Astrocyte (in vitro differentiated cells and primary cell): ENCODE measurements at places on chromosomes 4 and X.

DNA sequence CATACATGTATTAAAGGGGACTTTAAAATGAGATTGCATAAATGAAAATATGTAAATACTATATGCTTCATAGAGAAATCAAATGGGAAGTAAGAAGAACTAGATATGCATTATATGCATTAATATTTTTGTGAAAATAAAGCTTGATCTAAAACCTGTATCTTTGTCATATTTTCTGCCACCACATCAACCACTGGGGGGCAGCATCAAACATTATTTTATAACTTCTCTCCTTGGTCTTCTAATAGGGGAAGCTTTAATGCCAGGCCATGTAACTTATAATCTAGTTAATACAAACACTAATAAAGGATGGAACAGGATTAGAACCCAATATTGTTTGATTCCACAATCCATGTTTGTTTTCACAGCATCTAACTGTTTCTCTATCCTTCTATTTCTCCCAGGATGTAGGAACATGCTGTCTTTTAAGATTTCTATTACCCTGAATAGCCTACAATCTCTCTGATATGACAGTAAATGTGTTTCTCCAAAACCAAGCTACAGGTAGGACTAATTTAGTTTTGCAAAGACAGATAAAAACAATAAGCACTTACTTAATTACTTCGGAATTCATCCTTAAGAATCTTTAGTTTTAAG is 10.0 kb downstream of the QRFPR start:
- DNase-seq: no peak

GRCh38 chrX:111100191-111100590 is 4.2 kb downstream of the PAK3 start:
- no peak for DNase-seq

- no peak for DNase-seq
Measured at GRCh38 chr4:126843492-126844067, 789.2 kb upstream of the INTU start.

DNA sequence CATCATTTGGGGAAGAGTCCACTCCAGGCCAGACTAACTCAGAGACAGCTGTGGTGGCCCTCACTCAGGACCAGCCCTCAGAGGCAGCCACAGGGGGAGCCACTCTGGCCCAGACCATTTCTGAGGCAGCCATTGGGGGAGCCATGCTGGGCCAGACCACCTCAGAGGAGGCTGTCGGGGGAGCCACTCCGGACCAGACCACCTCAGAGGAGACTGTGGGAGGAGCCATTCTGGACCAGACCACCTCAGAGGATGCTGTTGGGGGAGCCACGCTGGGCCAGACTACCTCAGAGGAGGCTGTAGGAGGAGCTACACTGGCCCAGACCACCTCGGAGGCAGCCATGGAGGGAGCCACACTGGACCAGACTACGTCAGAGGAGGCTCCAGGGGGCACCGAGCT is 3.3 kb upstream of the ERAS start:
- DNase-seq: no peak

DNA sequence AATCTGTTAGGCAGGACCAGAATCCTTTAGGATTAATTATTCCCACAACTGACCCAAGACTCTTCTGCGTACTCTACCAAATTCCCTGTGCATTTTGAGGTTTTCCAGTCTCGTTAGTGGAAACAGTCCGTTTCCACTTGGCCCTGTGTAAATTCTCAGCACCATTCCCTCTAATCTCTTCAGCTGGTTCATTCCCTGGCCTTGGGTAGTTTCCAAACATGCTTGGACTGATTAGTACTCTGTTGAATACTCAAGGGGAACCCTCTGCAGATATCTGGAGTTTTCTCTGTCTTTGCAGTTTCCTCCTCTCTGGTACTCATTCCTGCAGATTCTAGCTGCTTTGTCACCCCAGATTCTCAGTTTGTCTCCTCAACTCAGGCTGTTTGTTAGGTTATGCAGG is 80.4 kb downstream of the ZFX start:
- DNase-seq: peak; percentile 11

DNA sequence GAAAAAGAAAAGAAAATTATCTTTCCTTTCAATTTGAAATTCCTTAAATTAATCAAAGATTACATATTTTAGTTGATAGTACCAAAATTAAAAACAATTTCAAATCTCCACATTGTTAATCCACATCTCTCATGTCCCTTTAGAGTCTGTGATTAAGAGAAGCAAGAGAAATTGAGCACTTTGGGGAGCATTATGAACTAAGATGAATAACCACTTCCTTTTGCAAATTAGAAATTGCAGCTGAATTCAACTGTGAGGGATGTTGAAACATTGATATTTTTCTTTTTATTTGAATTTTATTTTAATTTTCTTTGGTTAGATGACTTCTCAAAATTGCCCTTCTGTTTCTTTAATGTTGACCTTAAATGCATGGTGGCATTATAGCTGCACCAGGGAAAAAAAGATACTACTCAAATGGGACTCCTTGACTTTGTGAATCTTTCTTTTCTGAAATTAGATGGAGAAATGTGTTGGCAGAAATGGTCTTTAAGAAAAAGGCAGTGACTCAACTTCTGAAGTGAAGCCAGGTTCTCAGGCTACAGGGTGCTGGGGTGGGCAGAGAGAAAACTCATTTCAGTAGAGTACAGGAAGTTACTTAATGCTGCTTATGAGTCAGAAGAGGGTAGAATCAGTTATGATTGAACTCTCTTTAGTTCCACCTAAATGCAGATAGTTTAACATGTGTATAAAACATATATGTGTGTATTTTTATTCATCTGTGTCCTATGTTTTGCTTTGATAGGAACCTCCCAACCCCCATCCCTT is 92.0 kb upstream of the TNIP3 start:
- DNase-seq: peak; percentile 94

DNA sequence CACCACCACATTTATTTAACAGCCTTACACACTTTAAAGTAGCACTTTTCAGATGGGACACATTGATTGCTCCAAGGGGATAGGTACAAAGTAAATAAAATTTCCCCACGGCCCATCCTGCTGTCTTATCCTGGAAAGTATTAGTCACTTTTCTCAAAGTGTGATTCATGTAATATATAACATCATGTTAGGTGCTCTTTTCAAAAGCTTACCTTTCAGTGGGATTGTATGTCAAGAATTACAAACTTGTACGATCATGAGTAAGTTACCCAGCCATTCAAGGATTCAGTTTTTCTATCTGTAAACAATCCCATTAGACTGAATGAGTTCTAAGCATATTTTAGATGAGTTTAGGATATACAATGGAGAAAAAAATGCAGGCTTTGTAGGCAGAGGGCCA is 876.6 kb upstream of the GRID2 start:
- DNase-seq: peak; percentile 3

DNA sequence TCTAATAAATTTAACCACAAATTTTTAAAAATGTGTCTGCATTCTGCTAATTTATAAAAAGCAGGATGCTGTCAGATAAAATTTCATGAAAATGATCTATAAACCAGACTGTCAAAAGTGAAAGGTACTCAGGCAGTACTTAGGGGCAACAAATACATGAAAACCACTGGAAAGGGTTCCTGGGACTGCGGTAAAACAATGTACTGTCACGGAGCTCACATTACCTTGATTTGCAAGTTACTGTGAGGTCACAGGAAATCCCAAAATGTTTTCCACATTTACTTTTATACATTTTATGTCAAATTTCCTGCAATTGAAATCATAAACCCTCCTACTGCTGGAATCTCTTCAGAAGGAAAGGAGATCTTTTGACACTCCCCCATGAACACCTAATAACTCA is 45.3 kb downstream of the SHISA3 start:
- no peak for DNase-seq

- no peak for DNase-seq
Measured at GRCh38 chr4:101008503-101008902, 338.8 kb downstream of the PPP3CA start.

DNA sequence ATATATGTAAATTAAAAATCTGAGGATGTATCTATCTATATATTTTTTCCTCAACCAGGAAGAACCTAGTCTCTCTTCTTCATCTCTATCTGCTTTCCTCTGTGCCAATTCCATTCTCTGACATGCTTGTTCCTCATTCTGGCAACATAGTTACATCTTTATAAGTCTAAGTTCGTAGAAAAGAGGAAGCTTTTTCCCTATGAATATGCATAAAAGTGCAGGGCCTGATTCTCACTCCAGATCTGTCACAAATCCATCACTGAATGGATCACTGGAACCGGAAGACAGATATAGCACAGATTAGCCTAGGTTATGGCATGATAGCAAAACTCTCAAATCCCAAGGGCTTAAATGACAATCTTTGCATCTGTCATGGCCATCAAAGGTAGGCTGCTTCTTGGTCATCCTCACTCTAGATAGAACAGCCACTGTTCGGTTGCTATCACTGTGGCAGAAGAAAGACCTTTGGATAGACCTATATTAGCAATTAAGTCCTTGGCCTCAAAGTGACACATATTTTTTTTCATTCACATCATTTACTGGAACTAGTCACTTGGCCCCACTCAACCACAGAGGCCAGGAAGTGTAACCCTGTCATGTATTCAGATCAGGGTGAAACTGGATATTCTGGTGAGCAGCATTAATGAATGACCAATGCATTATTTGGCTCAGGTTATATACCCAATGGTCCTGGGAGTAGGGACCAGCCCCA is 22.2 kb downstream of the DTHD1 start:
- no peak for DNase-seq

DNA sequence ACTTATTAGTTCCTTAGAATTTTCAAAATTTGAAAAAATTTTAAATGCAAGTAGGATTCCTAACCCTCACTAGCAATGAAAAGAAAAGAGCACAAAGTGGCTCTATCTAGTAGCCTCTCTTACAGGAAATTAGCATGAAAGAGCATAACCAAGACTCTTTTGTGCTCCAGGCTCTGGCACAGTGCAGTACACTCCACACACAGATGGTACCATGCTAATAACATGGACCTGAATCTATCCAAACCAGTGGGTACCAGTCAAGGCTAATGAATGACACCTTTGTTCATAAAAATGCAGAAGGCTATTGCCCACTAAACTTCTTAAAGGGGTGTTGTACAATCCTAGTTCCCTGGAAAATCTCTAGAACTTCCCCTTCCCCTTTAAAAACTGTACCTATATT is 119.0 kb downstream of the MANBA start:
- DNase-seq: no peak

DNA sequence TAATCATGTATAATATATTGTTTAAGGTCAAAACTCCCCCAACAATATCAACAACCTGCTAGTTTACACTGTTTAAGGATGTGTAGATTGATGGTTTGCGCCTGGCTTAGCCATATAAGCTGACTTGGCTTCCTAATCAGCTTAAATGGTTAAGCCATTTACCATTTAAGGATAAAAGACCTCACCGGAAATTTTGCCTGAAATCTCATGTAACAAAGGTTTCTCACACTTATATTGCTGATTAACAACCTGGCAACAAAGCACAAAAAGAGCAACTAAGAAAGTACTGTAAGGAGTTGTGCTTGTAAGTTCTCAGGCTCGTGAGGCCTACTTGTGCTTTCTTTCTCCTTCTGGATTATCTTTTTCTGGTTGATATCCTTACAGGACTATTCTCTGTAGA is 485.2 kb downstream of the GABRG1 start:
- DNase-seq: no peak

GRCh38 chr4:41160012-41160789 is 54.1 kb downstream of the APBB2 start:
- DNase-seq: peak; percentile 99

GRCh38 chr4:186472948-186473347 is 82.4 kb downstream of the MTNR1A start:
- peak; percentile 23 for DNase-seq

DNA sequence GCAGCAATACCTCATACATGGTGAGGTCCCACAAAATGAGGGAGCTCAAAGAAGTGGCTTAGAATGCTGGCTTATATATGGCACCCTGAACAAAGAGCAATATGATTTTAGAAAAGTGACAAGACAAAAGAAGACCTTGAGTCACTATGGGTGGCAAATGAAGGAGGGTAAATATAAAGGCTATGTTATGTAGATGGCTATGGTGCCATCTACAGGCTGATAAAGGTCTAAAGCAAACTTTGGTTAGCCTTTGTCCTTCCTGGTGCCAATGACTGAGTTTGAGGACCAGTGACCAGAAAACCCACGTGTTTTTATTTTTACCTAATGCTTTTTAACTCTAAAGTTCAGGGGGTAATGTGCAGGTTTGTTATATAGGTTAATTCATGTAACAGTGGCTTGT is 151.8 kb downstream of the CCNG2 start:
- DNase-seq: peak; percentile 3

DNA sequence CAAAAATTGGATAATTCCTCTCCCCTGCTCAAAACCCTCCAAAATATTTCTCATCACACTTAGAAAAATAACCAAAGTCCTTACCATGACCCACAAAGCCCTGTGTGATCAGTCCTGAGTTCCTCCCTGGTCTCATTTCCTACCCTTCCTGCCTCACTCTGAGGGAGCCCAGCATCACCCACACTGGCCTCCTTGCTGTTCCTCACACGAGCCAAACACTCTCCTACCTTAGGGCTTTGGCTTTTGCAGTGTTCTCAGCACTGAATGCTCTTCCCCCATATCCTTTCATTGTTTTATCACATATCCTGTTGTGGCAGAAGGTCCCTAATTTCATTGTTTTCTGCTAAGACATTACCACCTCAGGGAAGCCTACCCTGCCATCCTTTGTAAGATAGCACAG is 12.2 kb downstream of the MGAT4D start:
- no peak for DNase-seq

GRCh38 chr4:184329235-184329634 is 111.6 kb upstream of the ENPP6 start:
- no peak for DNase-seq

- DNase-seq: no peak
Measured at GRCh38 chr4:183610613-183611012, 48.4 kb downstream of the RWDD4 start.

GRCh38 chr4:57119054-57119651 is 9.0 kb upstream of the IGFBP7 start:
- DNase-seq: peak; percentile 97

- DNase-seq: no peak
Measured at GRCh38 chrX:18003876-18004275, 142.8 kb upstream of the RAI2 start.

GRCh38 chrX:134524181-134524580 is 64.2 kb downstream of the HPRT1 start:
- DNase-seq: no peak

GRCh38 chr4:164783976-164784375 is 30.0 kb downstream of the SMIM31 start:
- no peak for DNase-seq

DNA sequence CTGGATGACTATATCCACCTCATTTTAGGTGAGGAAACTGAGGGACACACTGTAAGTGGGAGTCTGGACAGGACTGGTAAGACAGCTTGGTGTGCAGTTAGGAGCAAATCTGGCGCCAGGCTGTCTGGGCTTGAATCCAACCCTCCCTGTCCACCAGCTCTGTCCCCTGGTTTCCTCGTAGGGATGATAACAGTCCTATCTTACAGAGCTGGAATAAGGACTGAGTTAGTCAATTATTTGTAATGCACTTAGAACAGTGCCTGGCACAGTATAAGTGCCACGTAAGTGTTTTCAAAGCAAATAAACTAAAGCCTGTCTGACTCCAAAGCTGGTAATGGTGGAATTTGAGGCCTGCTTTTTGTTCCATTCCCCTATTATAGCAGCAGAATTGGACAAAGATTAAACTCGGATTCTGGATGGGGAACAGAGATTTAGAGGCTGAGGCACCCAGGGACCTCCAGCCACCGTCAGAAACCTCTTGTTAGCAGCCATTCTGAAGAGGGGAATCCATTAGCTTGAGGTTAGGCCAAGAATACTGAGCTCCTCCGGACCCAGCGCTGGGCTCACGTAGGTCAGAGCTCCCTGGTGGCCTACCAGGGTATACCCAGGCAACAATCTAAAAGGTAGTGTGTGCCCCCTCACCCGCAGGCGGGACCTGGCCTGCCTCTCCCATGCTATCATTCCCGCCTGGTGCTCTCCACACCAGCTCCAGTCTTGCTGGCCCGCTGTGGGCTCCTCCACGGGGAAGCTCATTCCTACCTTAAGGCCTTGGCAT is 102.1 kb downstream of the UCHL1 start:
- DNase-seq: peak; percentile 30
